ENCODE measurements at places on chromosomes 6 and 20.

- no peak for DNase-seq
Measured at GRCh38 chr6:85580118-85580877, 13.4 kb downstream of the SNX14 start.

DNA sequence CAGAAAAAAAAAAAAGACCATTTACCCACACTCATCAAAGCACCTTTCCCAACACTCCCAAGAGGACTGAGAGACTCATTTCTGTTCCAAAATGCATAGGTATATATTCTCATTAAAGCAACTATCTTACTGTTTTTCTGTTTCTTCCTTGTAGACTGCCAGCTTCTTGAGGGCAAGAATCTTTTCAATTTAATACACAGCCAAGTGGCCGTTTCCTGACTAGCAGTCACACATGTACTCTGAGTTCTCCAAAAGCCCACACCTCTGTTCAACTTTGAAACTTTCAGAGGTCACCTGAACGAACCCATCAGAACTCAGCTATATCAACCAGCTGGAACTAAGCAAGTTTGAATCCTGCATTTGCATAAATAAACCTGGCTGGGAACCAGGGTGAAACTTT lies 92.7 kb downstream of the DTNBP1 start:
- no peak for DNase-seq

DNA sequence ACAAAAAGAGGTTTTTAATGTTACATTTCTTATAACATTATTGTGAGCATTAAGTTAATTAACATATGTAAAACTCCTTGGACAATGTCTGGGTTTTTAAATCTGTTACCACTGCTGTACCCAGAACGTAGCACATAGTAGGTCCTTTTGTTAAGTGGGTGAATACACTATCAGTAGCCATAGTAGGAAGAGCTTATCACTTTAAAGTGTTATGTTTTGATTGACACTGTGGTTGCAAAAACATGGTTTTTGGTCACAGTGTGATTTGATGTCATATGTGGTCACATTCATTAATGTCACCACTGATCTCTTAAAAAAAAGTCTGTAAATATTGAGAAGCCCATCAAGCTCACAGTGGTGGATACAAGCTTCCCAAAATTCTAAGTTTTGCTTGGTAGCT lies 160.7 kb downstream of the PLCB1 start:
- DNase-seq: no peak

- no peak for DNase-seq
Measured at GRCh38 chr6:152298055-152298647, 339.0 kb downstream of the SYNE1 start.

- no peak for DNase-seq
Measured at GRCh38 chr6:4774715-4775493, 1.3 kb upstream of the CDYL start.

GRCh38 chr6:45532721-45533210 lies 155.0 kb upstream of the SUPT3H start:
- no peak for DNase-seq

DNA sequence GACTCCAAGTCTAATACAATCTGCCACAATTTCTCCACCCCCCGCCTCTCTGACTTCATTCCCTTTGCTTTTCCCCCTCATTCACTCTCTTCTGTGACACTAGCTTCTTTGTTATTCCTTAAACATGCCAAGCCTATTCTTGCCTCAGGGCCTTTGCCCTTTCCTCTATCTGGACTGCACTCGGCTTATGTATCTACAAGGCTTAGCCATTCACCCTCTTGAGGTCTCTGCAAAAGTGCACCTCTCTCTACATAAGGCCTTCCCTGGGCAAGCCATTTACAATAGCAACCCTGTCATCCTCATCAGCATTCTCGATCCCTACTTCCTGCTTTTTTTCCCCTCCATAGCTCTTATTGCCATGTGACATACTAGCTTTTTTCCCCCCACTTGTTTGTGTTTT lies 168.9 kb downstream of the PDSS2 start:
- DNase-seq: no peak

- DNase-seq: no peak
Measured at GRCh38 chr6:64489763-64490162, 854.2 kb downstream of the PHF3 start.

GRCh38 chr6:33994472-33995308 lies 151.2 kb downstream of the GRM4 start:
- DNase-seq: no peak

DNA sequence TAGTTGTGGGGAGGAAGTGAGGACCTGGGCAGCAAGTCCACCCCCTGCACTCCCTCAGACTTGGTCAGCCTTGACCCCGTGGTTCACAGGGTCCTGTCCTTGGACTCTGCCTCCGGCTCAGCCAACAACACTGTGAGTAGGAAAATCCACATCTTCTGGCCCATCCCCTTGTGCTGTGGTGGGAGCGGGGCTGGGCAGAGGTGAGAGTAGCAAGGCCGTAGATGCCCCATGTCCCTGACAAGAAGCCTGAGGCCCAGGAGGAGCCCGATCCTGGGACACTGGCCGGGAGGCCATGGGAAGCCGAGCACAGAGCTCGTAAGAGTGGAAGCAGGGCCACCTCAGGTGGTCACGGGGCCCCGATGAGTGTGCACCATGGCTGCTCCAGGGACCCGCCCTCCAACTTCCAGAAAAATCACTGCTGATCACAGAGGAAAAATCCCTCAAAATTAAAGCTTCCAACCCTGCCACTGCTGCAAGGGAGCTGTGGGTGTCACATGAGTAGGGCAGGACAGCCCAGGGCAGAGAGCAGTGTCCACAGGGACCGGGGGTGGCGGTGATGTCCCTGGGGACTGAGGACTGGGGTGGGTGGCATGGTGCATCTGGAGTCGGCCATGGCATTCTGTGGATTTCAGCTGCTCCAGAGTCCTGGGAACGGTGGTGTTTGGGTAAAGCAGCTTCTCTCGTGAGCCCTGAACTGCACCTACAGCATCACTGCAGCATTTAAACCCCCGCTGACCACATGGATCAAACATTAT lies 189.4 kb downstream of the DLL1 start:
- DNase-seq: no peak

DNA sequence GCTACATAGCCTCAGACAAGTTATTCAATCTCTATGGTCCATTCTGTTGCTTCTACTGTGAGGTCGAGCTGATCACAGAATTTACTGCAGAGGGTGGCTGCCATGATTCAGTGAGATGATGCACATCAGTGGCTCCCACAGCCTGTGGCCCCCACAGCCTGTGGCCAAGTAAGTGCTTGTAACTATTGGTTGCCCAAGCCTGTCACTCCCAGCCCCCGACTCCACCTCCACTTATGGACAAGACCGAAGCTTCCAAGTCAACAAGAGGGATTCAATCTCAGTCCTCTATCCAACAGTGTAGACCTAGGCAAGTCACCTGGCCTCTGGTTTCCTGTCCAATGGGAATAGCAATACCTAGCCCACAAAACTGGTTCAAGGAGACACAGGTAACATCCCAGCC lies 8.2 kb downstream of the KCNK5 start:
- DNase-seq: no peak

- no peak for DNase-seq
Measured at GRCh38 chr6:52155791-52156576, 30.2 kb upstream of the IL17A start.

GRCh38 chr6:152160346-152160745 lies 352.9 kb downstream of the ESR1 start:
- no peak for DNase-seq

DNA sequence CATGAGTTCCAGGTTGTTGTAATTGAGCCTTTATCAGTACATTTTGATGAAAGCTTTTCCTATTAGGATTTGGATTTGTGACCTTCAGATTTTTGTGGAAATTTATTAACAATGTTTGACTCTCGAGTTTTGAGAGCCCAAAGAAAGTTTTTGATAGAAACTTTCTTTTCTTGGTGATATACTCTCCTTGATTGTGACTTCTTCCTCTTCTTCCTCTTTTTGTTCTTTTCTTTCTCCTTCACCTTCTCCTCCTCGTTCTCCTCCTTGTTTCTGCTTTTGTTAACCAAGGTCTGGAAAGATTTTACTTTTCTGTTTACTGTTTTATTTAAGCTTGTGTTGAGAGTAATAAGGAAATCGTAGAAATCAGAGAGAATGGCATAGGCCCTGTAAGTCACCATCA lies 182.4 kb downstream of the TRIM27 start:
- DNase-seq: no peak

GRCh38 chr6:19410481-19410880 lies 426.7 kb upstream of the ID4 start:
- no peak for DNase-seq

- no peak for DNase-seq
Measured at GRCh38 chr20:32397567-32398084, 39.5 kb downstream of the ASXL1 start.

- DNase-seq: no peak
Measured at GRCh38 chr6:150327117-150327774, 41.6 kb upstream of the IYD start.

DNA sequence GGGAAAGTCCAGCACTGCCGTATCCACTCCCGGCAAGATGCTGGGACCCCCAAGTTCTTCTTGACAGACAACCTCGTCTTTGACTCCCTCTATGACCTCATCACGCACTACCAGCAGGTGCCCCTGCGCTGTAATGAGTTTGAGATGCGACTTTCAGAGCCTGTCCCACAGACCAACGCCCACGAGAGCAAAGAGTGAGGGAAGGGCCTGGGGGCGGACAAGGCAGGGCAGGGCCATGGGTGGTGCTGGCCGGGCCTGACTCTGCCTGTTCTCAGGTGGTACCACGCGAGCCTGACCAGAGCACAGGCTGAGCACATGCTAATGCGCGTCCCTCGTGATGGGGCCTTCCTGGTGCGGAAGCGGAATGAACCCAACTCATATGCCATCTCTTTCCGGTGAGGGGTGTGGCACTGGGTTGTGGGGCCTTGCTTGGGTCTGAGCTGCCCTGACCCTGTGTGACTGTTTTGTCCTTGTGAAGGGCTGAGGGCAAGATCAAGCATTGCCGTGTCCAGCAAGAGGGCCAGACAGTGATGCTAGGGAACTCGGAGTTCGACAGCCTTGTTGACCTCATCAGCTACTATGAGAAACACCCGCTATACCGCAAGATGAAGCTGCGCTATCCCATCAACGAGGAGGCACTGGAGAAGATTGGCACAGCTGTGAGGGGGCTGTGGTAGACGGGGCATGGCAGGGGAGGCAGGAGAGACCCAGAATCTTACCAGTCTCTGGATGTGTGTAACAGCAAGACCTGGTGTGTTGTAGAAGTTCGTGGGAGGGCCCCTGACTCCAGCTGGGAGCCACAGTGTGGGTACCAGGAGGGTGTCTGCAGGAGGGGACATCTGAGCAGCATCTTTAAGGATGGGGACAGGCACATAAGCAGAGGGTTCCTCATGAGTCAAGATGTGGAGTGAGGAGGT lies 29.1 kb downstream of the PLCG1 start:
- no peak for DNase-seq

DNA sequence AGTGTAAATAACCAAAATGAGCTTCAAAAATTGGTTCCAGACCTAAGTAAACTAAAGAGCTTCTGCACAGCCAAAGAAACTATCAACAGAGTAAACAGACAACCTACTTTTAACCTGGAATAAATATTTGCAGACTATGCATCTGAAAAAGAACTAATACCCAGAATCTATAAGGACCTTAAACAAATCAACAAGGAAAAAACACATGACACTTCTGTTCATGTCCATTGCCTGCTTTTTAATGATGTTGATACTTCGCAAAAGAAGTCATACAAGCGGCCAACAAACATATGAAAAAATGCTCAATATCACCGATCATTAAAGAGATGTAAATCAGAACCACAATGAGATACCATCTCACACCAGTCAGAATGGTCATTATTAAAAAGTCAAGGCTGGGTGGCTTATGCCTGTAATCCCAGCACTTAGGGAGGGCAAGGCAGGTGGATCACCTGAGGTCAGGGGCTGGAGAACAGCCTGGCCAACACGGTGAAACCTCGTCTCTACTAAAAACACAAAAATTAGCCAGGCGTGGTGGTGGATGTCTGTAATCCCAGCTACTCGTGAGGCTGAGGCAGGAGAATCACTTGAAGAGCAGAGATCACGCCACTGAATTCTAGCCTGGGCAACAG lies 42.5 kb upstream of the DST start:
- no peak for DNase-seq

GRCh38 chr6:9537381-9537780 lies 877.5 kb downstream of the TFAP2A start:
- DNase-seq: no peak

- DNase-seq: no peak
Measured at GRCh38 chr6:2497922-2498623, 252.6 kb downstream of the MYLK4 start.

DNA sequence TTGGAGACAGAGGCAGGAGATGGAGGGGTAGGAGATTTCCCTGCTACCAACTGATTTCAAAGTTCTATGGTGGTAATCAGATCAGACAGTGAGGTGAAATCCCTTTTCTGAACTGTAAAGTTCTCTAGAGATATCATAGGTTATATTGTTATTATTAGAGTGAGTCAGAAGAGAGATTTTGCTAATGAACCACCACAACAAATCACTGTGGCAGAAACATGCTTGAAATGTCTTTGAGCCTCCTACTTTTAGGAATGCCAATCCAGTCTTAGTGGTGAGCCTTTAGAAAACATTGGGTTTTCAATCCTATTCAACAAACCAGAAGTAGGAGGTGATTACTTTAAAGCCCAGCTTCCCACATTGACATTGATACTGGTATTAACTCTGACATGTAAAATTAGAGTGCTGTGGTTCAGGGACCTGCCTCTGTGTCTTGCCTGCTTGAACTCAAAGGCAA lies 136.7 kb upstream of the CNR1 start:
- no peak for DNase-seq

GRCh38 chr6:130993292-130993765 lies 69.7 kb downstream of the EPB41L2 start:
- no peak for DNase-seq
